ENCODE measurements at places on chromosomes 2 and 18.

DNA sequence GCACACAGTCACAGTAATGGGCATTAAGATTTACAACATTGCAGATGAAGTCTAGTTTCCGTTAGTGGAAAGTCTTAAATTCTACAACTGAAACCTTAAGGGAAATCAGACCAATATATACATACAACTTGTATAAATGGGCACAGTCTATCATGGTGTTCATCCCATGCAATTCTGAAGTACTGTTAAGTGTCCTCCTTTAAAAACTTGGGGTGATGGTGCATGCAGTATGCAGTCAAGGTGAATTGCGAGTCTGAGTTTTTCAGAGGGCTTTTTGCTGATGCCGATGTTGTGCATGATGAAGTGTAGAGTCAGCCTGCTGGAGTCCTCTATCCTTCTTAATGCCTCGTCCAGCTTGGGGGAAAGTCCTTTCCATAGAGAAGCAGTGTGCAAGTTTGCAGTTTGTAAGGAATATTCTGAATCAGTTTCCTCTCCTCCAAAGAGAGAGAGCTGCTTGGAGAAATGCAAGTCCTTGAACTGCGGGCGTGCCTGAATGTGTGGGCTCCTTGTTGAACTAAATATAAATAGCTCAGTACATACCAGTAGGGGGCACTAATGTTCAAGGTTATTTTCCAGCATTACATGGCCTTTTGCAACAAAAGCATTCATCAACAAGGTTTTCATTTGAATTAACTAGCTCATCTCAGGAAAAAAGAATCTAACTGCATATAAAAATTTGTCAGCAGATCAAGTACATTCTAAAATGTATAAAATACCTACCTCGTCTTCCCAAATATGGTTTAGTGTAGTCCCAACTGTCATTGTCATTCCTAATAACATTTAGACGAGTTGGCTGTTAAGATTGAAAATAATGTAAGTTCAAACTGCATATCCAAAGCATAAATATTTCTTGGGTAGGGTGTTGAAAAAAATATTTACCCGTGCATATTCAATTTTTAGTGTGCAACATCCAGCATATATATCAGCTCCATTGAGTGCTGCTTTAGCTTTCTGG, 21.3 kb downstream of the HNRNPLL start:
- DNase-seq, result peak; percentile 59

GRCh38 chr2:41768310-41768709, 279.5 kb upstream of the PKDCC start:
- no peak for DNase-seq

- DNase-seq, result no peak
Measured at GRCh38 chr2:208320686-208321085, 54.6 kb downstream of the PIKFYVE start.

DNA sequence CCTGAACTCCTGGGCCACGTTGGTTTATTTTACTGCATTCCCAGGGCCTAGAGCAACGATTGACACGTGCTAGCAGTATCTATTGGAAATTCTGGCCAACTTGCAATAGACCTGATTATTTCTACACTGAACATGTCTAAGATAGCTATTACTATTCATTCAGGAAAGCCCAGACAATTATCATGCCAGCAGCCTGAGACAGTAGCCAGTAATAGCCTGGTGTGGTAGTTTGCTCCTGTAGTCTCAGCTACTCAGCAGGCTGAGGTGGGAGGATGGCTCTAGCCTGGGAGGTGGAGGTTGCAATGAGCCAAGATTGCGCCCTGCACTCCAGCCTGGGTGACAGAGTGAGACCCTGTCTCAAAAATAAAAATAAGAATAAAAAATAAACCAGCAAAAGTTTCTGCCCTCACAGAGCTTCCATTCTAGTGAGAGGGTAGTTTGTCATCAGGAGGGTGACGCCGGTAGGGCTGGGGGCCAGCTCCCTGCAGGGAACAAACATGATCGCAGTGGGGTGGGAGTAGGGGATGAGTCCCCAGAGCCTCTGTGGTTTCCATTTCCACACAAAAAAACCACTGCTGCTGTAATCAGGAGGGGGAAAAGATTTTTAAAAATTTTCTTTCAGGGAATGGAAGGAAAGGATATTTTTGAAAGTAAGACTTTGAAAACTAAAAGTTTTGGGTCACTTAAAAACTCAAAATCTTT, 4.3 kb downstream of the CASP8 start:
- DNase-seq, result no peak

DNA sequence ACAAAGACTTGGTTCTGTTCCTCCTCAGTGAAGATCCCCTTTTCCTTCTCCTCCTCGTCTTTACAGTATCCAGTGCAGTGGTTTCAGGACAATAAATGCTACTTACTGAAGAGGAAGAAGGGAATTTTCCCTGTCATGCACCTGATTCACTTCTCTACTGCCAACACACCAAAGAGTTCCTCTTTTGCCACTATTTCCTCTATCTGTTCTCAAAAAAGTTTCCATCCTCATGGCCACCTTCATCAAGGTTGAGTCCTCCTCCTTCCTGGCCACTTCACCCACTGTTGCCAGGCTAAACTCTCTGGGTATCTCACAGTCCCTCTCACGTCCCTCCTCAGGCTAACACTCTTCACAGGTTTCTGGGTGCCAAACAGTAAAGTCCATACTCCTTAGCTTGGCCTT, 41.7 kb downstream of the PLEKHM3 start:
- no peak for DNase-seq

GRCh38 chr2:142220901-142221300, 90.1 kb upstream of the LRP1B start:
- DNase-seq, result no peak

DNA sequence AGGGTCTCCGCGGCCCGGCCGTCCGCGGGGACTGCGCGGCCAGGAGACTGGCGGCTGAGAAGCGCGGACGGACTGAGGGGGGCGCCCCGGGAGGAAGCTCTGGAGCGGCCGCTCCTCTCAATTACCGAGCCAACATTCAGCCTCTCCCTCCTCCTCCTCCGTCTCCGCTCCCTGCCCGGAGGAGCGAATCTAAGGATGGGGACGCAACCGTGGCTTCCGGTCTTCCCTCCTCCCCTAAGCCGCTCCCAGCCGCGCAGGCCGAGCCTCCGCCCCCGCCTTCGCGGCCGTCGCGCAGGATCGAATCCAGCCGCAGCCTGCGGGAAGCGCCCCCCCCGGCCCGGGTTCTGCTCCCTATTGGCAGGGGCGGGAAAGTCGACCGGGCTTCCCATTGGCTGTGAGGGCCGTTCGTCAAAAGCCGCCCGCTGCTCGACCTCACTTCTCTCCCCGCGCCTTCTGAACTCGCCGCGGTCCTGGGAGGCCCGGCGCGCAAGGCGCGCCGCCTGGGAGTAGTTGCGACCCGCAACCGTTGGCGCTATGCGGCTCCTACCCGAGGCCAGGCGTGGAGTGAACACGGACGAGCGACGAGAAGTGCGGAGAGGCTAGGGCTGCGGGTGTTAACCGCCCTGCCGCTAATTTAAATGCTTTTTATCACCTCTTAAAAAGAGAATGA, at the start of gene HNRNPLL:
TSS of gene HNRNPLL (minus strand) at position 197 of the 670 bp plus-strand sequence. CDS start 302 bp downstream, outside the sequence.
- DNase-seq, result peak; percentile 95

- DNase-seq, result peak; percentile 78
Measured at GRCh38 chr18:23872701-23873550, 141.6 kb upstream of the TTC39C start.

DNA sequence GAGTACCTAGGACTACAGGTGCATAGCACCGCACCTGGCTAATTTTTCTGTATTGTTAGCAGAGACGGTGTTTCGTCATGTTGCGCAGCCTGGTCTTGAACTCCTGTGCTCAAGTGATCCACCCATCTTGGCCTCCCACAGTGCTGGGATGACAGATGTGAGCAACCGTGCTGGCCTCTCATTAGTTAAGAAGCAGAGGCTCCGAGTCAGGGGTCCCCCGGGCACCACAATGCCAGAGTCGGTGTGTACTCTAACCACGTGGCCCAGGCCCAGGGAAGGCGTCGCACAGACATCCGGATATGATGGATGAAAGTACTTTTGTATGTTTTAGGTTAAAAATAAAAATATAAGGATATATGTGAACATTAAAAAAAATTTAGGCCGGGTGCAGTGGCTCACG, 28.3 kb upstream of the HPCAL1 start:
- DNase-seq, result no peak

DNA sequence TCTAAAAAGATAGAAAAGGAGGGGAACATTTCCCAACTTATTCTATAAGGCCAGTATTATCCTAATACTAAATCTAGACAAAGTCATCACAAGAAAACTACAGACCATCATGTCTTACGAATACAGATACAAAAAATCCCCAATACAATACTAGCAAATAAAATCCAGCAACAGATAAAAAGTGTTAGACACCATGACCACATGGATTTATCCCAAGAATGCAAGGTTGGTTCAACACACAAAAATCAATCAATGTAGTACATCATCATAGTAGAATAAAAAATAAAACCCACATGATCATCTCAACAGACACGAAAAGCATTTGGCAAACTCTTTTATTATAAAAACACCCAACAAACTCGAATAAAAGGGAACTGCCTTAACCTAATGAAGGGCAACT, 18.5 kb downstream of the SLC66A2 start:
- DNase-seq, result no peak

DNA sequence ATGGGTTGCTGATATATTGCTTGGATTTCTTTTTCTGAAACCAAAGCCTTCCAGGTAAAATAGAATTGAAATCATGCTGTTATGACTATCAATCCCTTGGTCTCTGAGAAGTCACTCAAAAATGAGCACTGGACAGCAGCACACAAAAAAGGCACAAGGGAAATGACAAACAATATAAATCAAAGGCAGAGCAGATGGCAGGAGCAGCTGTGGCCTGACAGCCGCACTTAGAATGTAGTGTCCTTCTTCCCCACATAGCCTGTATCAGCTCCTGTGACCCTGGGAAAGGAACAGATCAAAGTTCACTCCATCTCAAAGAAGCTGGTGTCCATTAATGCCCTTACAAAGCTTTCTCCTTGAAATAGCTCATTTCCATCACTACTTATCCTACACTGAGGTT, 326.7 kb downstream of the SUCLG1 start:
- no peak for DNase-seq

Data from CD4-positive, alpha-beta T cell treated with Interleukin-6 for 4 hours (primary cell).